Spleen (tissue), 13 donors: ENCODE measurements at places on chromosomes 11 and 22. TPM values are rescaled to one million over a fixed set of nuclear protein-coding genes. Genes with fewer than 3 reads are reported as not detected.

The THY1 gene
- 6.1 TPM for polyA plus RNA-seq

The OR5B21 gene
- polyA plus RNA-seq, result not detected

The CDON gene
- polyA plus RNA-seq, result 0.58 TPM

The TIMM10B gene
- polyA plus RNA-seq, result 33.8 TPM

The BTG4 gene
- not detected for polyA plus RNA-seq

The ACRV1 gene
- polyA plus RNA-seq, result not detected

The SCN3B gene
- polyA plus RNA-seq, result 0.13 TPM

The SYCE3 gene
- not detected for polyA plus RNA-seq

The MRGPRX3 gene
- not detected for polyA plus RNA-seq

The OR8J1 gene
- polyA plus RNA-seq, result not detected

The LRRN4CL gene
- polyA plus RNA-seq, result 0.17 TPM

The MRGPRX1 gene
- polyA plus RNA-seq, result not detected

The CRYBB2 gene
- 0.15 TPM for polyA plus RNA-seq

The RIMBP3B gene
- polyA plus RNA-seq, result 0.44 TPM

The TYR gene
- polyA plus RNA-seq, result not detected

The CRYBB3 gene
- polyA plus RNA-seq, result not detected

The VPREB1 gene
- 0.22 TPM for polyA plus RNA-seq

The MS4A1 gene
- polyA plus RNA-seq, result 1,116 TPM

The FUT4 gene
- polyA plus RNA-seq, result 2.0 TPM

The PNPLA3 gene
- 0.32 TPM for polyA plus RNA-seq

The MPPED1 gene
- polyA plus RNA-seq, result 0.04 TPM

The LRRC56 gene
- 4.1 TPM for polyA plus RNA-seq

The GDPD4 gene
- polyA plus RNA-seq, result 0.07 TPM

The SULT4A1 gene
- polyA plus RNA-seq, result 1.3 TPM

The ETS1 gene
- polyA plus RNA-seq, result 58.1 TPM

The AGBL2 gene
- 2.0 TPM for polyA plus RNA-seq

The ZP1 gene
- 0.05 TPM for polyA plus RNA-seq

The LMO1 gene
- polyA plus RNA-seq, result 0.17 TPM

The FGF19 gene
- polyA plus RNA-seq, result not detected

The DLG2 gene
- 0.50 TPM for polyA plus RNA-seq

The MCAT gene
- polyA plus RNA-seq, result 7.6 TPM

The TCN2 gene
- polyA plus RNA-seq, result 23.1 TPM

The CACNA1I gene
- polyA plus RNA-seq, result 0.43 TPM

The GAL gene
- not detected for polyA plus RNA-seq

The RANGAP1 gene
- 26.8 TPM for polyA plus RNA-seq

The NXPE4 gene
- not detected for polyA plus RNA-seq

The OR56A1 gene
- not detected for polyA plus RNA-seq

The TECTA gene
- 0.16 TPM for polyA plus RNA-seq

The C11orf86 gene
- not detected for polyA plus RNA-seq
